ENCODE measurements at places on chromosomes 2 and 18.

DNA sequence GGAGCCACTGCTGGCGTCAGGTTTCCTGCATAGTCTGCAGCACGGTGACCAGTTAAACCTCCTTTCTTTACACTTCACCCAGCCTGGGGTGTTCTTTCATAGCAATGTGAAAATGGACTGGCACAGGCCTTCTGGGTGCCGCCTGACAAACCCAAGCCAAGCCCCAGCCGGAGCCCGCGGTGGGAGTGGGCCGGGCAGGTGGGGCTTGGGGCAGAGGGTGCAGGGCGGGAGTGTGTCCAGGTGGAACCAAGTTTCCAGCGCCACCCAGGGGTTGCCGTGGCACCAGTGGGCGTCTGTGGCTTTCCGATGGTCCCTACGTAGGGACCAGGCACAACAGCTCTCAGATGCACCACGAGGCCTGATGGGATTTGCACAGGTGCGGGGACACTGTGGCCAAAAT, 75.8 kb downstream of the RTP5 start:
- DNase-seq, result no peak

DNA sequence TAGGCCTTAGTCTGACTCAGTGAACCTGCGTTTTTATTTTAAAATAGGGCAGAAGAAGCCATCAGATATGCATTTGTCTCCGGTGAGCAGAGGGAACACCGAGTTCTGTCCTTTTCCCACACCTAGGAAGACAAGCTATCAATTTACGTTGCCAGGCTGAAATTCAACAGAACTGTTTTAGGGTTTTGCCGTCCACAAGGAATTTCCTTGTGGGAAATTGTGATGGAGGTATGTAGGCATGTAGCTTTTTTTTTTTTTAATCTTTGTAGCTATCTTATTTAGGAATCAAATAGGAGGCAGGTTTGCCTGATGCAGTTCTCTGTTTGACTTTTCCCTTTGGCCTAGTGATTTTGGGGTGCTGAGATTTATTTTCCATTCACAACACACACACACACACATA, 62.0 kb upstream of the ASAP2 start:
- no peak for DNase-seq

GRCh38 chr2:70258532-70258875, 567 bp downstream of the PCYOX1 start:
- no peak for DNase-seq

- DNase-seq, result peak; percentile 95
These were observed 563.9 kb downstream of the TMX3 start for GRCh38 chr18:68150961-68151360.

- no peak for DNase-seq
These were observed 820 bp downstream of the TMBIM1 start for GRCh38 chr2:218291318-218292047.

- no peak for DNase-seq
These were observed 520.3 kb downstream of the SOX11 start for GRCh38 chr2:6212491-6212890.

DNA sequence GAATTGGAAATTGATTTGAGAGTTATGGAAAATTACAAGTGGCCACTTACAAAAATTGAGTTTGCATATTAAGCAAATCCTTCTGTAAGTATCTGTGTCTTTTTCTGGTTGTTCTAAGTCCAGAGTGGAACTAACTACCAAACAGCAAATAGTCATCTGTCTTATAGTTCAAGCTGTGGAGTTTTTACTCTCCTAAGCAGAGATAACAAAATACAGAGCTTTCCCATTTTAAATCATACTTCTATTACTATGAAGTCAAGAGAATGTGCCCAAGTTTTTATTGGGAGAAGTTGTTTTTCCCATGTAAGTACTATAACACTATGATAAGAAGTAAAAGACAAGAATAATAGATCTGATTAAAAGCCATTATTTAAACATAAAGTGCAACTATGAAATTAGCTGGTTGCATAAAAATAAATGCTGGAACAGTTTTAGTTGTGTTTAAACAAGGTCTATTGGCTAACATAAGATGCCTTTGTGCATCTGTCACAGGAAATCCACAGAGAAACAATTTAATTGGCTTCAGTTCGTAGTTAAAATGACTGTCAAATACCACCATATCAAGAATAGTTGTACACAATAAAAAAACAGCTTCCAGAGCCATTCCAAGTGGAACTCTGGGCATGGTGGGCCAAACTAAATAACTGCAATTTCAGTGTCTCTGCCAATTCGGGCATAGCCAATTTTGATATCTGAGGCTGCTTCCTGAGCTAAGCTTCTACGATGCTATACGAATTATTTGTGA, 1467.4 kb upstream of the NXPH2 start:
- DNase-seq, result no peak
